ENCODE measurements at places on chromosomes 2 and 18. TPM values are rescaled to one million over a fixed set of nuclear protein-coding genes. Genes with fewer than 3 reads are reported as not detected.

GRCh38 chr2:44181648-44182047, 13.0 kb downstream of the PPM1B start:
- DNase-seq = no peak

CASP10 gene
- 2.4 TPM for total RNA-seq

DNA sequence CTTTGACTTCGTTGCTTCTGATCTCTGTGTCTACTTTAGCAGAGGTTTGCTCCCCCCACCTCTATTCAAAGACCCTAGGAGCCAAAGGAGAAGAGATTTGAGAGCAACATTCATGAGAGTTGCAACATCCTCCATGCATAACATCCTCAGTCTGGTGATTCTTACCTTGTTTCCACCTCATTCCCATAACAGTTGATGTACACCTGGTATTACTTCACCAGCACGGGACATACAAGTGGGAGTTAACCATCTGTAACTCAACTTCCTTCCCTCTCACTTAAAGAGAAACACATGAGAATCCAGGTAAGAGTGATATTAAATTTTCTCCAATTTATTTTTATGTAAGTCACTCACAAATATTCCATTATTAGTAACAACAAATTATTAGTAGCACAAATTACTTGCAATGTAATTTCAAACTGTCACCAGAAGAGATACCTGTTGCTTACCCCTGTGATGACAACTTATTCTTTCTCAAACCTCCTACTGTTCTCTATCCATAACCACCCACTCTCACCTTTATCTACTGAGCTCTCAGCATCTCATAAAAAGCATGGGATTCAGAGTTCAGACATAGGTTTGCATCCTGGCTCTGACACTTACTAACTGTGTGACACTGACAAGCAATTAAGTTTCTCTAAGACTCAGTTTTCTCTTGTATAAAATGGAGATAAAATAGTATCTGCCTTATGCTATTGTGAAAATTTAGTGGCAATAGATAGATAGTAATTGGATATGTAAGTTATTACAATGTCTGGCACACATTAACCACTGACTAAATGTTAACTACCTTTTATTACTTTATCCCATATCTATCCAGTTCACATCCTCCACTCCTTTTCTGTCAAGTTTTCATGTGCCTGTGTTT, 184.6 kb upstream of the SRD5A2 start:
- DNase-seq = no peak

DNA sequence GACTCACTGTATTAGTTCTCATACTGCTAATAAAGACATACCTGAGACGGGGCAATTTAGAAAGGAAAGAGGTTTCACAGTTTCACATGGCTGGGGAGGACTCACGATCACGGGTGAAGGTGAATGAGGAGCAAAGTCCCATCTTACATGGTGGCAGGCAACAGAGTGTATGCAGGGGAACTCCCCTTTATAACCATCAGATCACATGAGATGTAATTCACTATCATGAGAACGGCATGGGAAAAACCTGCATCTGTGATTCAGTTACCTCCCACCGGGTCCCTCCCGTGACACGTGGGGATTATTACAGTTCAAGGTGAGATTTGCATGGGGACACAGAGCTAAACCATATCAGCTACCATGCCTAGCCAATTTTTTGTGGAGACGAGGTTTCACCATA, 168.2 kb downstream of the NEDD4L start:
- no peak for DNase-seq

DNA sequence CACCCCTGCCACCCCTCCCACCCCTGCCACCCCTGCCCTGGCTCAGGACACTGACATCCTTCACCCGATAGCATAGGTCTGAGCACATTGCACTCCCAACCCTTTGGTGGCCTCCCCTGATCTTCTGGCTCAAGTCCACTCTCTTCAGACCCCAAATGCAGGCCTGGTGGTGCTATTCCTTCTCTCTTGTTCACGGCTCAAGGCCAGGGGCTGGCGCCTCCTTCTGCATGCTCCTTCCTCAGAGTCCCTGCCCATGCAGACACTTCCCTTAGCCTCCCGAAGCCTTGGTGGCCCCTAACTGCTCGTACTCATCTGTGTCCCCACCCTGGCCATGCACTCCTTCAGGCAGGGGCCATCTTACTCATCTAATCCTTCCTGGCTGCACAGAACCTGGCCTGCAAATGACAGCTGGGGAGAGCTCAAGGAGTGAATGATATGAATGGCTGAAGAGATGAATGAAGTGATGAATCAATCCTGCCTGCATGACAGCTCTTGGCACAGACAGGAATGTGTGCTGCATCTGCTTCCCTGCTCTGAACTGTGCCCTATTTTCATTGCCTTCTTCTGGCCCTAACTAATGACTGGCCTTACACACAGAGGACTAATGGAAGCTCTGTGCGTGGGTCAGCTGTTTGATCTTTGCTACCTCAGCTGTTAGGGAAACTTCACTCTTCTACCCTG, 290.8 kb downstream of the DYSF start:
- peak; percentile 41 for DNase-seq

GRCh38 chr2:64866797-64867196, 122.4 kb upstream of the SLC1A4 start:
- DNase-seq = no peak

- no peak for DNase-seq
Measured at GRCh38 chr2:196590286-196590685, 49.2 kb upstream of the CCDC150 start.

KIF1A gene
- total RNA-seq = 1.2 TPM

DNA sequence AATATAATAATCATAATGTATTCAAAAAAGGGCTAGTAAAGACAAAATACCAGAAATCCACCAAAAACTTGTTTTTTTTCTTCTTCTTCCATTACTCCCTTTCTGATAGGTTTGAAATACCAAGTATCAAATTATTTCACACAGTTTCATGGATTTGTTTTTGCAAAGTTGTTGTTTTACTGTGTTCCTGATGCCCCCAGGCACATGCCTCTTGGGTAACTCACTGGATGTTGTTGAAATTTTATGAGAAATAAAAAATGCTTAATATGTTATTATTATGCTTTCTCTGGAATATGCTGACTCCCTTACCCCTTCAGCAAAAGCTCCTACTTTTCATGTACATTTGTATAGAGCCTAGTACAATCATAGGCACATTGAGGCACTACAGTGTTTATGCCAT, 419.6 kb downstream of the NRXN1 start:
- no peak for DNase-seq

TUBA3E gene
- not detected for total RNA-seq

- DNase-seq = no peak
Measured at GRCh38 chr2:216837740-216838139, 22.1 kb downstream of the TNP1 start.

DNA sequence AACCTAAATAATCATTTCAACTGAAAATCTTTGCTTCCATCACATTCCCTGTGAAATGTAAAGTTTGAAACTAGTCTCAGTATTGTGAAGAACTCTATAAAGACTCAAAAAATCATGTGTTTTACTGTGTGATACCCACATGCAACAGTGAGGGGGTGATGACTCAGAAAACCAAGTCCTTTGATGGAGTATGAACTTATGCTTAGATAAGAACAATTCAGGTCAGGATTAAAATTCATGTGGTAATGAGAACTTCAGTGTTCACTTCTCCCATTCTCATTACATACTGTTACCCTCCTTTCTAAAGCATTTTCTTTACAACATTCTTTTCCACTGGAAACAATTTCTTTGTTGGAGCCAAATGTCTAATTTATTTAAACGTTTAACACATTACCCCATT, 360.2 kb downstream of the FSIP2 start:
- DNase-seq = no peak

ABCG8 gene
- total RNA-seq = not detected

EMILIN2 gene
- 2.8 TPM for total RNA-seq

CCDC148 gene
- total RNA-seq = not detected

GRCh38 chr2:223066721-223067120, 14.7 kb downstream of the KCNE4 start:
- DNase-seq = no peak

DNA sequence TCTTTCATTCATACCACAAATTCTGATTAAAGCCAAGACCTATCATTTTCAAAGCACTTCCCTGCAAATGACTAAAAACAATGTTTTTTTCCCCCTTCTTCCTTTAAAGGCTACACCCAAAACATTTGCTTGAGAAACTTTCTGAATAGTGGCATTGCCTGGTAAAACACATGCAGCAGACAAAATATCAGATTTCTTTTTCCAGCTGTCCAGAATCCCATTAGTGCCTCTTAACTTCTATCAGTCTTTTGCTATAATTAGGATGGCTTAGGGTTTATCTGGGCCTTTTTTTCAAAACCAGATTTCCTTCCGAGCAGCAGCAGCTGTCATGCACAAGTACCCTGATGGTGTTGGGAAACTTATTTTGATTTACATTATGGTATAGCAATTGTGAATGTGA, 50.6 kb downstream of the ALPK2 start:
- no peak for DNase-seq

IL1F10 gene
- total RNA-seq = not detected

DNA sequence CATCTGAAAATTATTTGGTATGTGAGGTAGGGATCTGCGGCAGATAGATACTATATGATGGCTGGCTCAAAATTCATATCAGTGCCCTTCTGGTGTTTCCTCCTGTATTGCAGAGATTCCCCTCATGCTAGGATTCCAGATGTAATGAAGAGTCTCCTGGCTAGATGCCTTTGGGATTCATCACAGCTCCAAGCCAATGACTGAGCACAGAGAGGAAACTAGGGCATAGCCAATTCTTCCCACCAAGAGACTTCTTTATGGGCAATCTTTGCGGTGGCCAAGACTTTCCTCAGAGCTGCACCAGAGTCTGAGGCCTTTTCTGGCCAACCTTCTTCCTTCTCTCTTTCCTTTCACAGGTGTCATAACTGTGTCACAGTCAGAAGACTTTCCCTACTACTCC, 25.5 kb upstream of the CIB4 start:
- DNase-seq = no peak

AGXT gene
- not detected for total RNA-seq

ASB18 gene
- total RNA-seq = 1.7 TPM

DNA sequence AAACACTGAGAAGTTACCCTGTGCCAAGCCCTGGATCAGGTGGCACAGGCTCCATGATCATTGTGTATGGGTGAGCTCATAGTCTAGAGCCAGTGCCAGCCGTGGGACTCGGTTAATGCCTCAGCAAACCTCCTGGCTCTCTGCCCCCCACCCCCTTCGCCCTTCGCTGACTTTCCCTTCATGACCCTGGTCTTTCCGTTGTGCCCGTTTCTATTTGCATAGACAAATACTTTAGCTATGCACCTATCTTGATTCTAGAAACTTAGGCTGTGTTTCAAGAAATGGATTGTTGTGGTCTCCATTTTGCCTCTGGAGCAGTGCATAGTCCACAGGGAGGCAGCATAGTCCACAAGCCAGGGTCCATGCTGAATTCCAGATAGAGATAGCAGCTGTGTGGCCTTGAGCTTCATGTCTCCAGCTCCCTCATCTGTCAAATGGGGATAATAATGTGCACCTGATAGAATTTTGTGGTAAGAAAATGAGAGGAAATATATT, 44.8 kb upstream of the KDM3A start:
- DNase-seq = peak; percentile 25

GRCh38 chr2:85061896-85062295, 71.3 kb upstream of the TCF7L1 start:
- DNase-seq = no peak

M1AP gene
- not detected for total RNA-seq

LYG2 gene
- total RNA-seq = not detected

- no peak for DNase-seq
Measured at GRCh38 chr18:3514312-3515216, 64.6 kb downstream of the TGIF1 start.

- DNase-seq = no peak
Measured at GRCh38 chr18:30271716-30272115, 770.8 kb downstream of the DSC3 start.

VWC2L gene
- not detected for total RNA-seq

HJURP gene
- total RNA-seq = not detected

DNA sequence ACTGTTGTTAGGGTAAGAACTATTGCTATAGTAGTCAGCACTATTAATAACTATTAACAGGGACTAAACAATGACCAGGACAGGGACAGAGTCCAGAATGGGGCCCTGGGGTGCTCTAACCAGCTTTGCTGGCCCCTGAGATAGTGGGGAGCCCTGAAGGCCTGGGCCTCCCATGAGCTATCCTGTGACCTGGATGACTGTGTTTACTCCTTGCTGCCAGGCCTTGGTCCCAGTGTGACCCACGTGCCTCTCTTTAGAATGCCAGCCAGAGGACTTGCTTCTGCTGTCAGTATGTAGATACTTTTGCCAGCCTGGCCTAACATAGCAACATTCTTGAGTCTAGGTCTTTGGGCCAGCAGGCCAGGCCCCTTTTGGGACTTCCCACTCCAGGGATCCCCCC, 11.4 kb downstream of the CDK5R2 start:
- DNase-seq = peak; percentile 15

DNA sequence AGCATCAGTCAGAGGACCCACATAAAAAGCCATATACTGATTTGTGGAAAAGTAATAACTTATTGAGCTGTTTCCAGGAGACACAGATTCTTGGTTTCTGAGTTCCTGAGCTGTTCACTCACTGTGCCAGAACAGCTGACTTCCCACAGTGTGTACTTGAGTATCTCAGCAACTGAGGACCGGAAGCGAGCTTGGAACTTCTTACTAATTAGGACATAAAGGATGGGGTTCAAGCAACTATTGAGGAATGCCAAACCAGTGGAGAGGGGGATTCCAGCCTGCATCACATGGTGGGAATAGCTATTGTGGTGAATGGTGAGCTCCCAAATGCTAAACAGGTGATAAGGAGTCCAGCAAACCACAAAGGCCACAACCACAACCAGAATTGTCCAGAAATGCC, 16.4 kb downstream of the EEF1B2 start:
- DNase-seq = no peak

DNA sequence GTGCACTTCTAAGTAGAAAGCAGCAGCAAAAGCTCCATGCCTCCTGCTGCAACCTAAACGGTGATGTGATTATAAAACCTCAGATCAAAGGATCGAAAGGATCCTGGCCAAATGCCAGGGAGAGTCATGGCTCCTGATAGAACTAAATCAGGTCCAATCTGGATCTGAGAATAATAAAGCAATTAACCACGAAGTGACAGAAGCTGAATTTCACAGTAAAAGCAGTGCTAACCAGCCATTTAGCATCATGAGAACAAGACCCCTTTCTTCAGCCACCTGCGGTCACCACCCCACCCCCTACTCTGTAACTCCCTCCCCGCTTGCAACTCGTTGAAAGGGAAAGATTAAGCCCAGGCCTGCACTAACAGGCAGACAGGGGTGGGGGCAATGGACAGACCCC, 748.7 kb downstream of the BCL11A start:
- no peak for DNase-seq

GRCh38 chr2:37782721-37783371, 111.4 kb upstream of the CDC42EP3 start:
- DNase-seq = no peak

DNA sequence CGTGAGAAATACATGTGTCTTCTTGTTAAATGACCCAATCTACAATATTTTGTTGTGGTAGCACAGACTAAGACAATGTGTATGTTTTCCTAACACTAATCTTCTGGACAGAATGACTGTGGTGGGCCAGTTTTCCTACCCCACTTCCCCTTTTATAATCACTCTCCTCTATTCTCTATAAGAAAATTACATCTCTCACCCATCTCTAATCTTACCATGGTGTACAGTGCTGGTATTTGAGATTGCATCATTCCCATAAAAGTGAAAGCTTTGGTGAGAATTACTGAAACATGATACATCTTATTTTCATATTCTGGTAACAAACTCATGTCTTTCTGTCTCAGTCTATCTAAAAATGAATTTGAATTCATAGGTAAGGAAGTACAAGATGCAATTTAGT, 40.5 kb downstream of the CAVIN2 start:
- DNase-seq = no peak
